NCI-H2171 treated with DMSO at 0.1 percent for 48 hours (cell line): ENCODE measurements at places on chromosomes 11 and 22.

- DNase-seq: no peak
These were observed 43.7 kb upstream of the APOA1 start for GRCh38 chr11:116881143-116881542.

DNA sequence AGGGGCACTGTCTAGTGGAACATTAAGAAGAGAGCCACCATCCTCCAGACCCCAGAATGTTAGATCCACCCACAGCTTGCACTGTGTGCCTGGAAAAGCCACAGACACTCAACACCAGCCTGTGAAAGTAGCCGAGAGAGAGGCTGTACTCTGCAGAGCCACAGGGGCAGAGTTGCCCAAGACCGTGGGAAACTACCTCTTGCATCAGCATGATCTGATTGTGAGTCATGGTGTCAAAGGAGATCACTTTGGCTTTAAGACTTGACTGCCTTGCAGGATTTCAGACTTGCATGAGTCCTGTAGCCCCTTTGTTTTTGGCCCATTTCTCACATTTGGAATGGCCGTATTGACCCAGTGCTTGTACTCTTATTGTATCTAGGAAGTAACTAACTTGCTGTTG, 115.9 kb upstream of the CCDC179 start:
- no peak for DNase-seq

DNA sequence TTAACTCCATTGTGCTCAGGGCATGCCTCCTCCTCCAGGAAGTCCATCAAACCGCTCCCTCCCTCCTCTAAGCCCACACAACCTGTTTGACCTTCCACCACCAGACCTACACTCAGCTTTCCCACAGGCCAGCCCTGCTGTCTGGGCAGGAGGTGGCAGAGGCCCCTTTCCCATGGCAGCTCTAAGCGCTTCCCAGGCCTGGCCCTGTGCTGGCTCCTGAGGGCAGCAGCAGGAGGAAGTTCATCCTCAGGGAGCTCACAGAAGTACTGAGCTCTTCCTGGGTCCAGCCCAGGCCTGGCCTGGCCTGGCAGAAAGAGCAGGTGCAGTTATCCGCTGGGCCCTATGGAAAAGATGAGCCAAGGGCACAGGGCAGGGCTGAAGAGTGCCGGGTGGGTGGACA, 31.4 kb downstream of the ARAP1 start:
- no peak for DNase-seq

DNA sequence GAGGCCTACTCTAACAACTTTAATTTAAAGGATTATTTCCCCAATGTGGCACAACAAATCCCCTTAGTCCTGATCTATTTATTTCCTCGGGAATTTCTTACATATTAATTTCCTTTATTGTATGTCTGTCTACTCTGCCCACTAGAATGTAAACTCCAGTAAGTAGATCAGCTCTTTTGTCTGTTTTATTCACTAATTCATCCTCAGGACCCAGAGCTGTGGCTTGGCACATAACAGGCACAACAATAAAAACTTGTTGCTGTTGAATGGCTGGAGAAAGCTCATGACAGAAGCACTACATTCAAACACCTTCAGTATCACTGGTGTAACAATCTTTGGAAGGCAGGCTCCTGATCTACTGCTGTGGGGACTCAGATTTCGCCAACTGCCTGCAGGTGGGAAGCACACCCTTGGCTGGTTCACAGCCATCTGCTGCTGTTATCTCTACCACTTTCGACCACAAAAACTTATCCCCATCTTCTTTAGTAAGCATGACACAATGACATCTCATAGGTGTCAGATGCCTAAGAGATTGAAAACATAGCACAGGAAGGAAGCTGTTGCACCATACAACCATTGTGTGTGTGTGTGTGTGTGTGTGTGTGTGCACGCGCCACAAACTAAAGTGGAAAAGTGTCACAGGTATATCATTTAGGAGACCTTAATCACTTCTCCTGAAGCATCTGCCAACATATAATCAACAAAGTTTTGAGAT, 11.9 kb downstream of the HIRA start:
- peak; percentile 86 for DNase-seq

GRCh38 chr11:1632053-1632714, 2.6 kb downstream of the KRTAP5-5 start:
- no peak for DNase-seq

DNA sequence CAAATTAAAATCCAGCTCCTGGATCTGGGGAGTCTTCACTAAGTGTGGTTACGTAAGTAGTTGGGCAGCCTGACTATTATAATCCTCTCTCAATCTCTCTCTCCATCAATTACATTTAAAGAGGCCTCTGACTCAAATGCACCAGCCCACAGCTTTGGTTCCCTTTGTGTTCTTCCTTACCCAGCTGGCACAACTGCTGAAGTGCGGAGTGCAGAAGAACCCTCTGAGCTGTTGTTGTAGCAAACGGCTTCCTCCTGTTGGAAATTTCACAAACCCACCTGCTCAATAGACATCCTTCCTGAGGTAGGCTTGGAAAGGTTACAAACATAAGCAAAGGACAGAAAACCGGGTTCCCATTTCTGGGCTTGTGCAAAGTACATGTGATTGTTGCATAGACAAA, 17.0 kb upstream of the SORL1 start:
- no peak for DNase-seq

DNA sequence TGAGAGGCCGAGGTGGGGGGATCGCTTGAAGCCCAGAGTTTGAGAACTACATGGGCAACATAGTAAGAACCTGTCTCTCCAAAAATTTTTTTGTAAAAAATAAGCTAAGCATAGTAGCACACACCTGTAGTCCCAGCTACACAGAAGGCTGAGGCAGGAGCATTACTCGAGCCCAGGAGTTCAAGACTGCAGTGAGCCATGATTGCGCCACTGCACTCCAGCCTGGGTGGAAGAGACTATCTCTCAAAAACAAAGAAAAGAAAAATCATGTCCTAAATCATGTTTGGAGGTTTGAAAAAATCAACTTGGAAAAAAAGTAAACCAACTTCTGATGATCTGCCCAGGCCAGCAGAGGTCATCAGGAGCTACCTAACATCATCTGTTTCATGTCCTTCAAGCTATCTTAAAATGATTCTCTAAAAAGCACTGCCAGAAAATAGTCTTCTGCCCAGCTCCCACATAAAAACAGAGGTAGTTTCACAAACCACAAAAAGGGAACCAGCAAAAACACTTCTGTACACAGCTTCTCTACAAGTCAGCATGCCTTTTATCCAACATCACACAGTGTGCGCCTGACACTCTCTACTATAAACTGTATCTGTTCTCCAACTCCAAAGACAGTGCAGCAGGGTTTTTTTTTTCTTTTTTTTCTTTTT, 165.0 kb downstream of the SOX6 start:
- DNase-seq: no peak

GRCh38 chr11:109894242-109894641, 198.9 kb upstream of the ZC3H12C start:
- DNase-seq: peak; percentile 77

DNA sequence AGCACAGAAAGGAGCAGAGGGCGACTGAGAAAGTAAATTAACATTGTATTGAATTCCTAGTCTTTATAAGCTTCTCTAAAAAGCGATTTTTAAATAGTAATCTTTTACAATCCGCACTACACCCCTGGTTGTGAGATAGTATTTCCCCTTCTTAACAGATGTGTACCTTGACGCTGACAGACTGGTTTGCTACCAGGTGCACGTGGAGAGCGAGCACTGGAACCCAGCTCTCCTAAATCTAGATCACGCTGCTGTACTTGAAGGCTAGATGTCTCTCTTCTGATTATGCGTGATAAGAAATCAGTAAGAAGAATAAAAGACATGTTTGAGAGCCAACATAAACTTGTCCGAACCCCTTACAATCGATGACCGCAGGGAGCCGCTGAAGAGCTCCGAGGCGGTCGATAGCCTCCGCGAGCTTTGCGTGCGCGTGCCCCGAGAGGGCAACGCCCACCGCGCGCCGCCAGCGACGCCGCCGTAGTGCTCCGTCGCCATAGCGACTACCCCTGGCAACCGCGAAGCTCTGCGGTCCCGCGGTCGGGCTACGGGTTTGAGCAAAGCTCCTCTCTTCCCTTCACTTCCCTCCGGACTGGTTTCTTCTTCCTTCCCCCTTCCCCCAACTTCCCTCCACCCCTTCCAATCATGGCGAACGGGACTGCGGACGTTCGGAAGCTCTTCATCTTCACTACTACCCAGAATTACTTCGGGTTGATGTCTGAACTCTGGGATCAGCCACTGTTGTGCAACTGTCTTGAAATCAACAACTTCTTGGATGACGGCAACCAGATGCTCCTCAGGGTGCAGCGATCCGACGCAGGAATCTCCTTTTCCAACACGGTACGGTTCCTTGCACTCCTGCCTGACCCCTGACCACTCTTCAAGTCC, at the start of gene DYNC2H1:
Gene DYNC2H1, plus strand, starts transcription at position 494 of the 885 bp plus-strand sequence. Its CDS starts 149 bp downstream, at position 643.
- peak; percentile 72 for DNase-seq

- no peak for DNase-seq
These were observed 131.3 kb downstream of the C11orf87 start for GRCh38 chr11:109553284-109553683.

DNA sequence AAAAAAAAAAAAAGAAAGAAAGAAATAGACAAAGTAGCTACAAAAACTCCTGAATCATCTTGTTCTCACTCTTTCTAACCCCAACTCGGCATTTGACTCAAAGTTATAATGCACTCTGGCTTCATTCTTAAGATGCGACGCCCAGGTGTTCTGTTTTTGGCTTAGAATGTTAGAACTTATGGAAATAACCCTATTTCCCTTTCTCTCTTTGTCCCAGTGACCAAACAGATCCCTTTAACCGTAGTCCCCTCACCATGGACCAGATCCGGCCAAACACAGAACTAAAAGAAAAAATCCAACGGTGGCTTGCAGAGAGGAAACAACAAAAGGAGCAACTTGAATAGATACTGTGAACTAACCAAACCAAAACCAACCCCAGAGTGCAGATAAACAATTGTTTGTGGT, 5.3 kb upstream of the ATP5MG start:
- DNase-seq: no peak

GRCh38 chr11:119324189-119324588, 7.3 kb upstream of the MCAM start:
- no peak for DNase-seq

DNA sequence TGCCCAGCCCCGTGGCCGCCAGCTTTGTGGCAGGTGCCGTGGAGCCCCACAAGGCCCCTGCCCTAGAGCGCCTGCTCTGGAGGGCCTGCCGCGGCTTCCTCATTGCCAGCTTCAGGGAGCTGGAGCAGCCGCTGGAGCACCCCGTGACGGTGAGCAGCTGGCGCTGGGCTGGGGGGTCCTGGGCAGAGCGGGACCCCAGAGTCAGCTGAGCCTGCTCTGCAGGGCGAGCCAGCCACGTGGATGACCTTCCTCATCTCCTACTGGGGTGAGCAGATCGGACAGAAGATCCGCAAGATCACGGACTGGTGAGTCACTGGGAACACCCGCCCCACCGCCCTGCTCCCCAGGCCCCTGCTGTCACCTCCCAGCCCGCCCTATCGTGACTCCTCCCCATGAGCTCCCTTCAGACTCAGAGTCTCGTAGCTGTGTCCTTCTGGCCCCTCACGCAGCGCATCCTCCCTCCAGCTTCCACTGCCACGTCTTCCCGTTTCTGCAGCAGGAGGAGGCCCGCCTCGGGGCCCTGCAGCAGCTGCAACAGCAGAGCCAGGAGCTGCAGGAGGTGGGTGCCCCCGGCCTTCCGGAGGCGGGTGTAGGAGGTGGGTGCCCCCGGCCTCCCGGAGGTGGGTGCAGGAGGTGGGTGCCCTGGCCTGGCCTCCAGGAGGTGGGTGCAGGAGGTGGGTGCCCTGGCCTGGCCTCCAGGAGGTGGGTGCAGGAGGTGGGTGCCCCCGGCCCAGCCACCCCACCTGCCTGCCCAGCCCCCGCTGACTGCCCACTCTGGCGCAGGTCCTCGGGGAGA, 4.7 kb downstream of the TCIRG1 start:
- peak; percentile 79 for DNase-seq

- no peak for DNase-seq
These were observed 574.7 kb downstream of the TBC1D22A start for GRCh38 chr22:47337161-47337621.

- DNase-seq: no peak
These were observed 23.6 kb downstream of the PDGFB start for GRCh38 chr22:39220890-39221850.

GRCh38 chr11:968822-969221, 43.2 kb downstream of the AP2A2 start:
- DNase-seq: no peak

DNA sequence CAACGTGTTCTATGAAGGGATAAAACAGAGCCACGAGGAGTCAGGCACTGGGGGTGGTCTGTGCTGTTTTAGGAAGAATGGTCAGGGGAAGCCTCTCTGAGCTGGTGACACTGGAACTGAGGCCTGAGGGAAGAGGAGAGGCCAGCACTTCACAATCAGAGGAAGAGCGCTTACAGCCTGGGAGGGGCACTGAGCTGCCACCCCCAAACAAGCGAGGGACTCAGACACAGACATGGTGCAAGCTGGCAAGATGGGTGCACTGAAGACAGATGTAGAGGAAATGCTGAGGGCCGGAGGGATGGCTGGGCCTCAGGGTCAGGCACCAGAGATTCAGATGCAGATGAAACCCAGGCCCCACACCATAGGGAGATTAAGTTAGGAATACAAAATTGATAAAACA, 40.0 kb upstream of the TP53I11 start:
- no peak for DNase-seq

DNA sequence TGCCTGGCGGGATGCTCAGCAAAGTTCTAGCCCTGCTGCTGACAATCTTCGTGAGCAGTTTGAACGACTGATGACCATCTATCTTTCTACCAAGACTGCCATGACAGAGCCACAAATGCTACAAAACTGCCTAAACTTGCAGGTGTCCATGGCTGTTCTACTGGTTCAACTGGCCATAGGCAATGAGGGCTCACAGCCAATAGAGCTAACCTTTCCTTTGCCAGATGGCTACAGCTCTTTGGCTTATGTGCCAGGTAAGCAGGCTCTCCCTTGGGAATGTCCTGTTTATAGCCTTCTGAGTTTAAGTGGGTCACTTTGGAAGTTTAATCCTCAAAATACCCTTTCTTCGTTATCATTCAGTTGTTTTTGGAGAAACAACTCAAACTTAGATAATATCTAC, 20.1 kb downstream of the UBE4A start:
- no peak for DNase-seq

DNA sequence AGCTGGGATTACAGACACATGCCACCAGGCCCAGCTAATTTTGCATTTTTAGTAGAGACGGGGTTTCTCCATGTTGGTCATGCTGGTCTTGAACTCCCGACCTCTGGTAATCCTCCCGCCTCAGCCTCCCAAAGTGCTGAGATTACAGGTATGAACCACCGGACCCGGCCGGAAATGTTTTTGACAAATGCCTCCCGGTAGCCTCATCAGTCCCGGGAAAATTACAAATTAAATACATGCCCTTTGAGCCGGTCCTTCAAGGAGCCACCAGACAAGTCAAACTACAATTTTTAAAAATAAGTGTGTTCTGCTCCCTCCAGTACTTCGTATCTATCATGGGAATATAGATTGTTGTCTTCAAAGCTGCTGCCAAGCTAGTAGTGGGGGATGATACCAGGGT, 17.5 kb downstream of the WBP2NL start:
- no peak for DNase-seq
